ENCODE measurements at places on chromosomes 6 and 20. TPM values are rescaled to one million over a fixed set of nuclear protein-coding genes. Genes with fewer than 3 reads are reported as not detected.

DNA sequence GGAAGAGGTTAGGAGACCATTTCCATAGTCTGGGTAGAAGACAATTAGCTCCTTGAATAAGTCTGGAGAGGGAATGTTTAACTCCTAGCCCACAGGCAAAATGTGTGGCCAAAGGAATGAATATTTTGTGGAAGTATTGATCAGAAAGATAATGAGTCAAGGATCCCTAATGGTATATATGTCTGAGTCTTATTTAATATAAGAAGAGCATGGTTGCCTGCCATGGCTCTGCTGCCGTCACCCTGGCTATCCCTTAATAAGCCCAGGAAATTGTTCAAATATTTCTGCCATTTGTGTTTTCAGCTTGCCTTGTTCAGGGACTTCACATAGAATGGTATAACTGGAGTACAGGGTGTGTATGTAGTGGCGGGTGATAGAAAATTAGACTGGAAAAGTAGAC, 18.1 kb upstream of the CALHM6 start:
- DNase-seq: no peak

GRCh38 chr20:40933758-40934157, 94.9 kb upstream of the TOP1 start:
- no peak for DNase-seq

COL11A2 gene
- not detected for total RNA-seq

PRSS16 gene
- total RNA-seq: 4.1 TPM

MRPS18B gene
- 129 TPM for total RNA-seq

- no peak for DNase-seq
Observed at GRCh38 chr20:34637245-34638038, 39.5 kb downstream of the PIGU start.

DNA sequence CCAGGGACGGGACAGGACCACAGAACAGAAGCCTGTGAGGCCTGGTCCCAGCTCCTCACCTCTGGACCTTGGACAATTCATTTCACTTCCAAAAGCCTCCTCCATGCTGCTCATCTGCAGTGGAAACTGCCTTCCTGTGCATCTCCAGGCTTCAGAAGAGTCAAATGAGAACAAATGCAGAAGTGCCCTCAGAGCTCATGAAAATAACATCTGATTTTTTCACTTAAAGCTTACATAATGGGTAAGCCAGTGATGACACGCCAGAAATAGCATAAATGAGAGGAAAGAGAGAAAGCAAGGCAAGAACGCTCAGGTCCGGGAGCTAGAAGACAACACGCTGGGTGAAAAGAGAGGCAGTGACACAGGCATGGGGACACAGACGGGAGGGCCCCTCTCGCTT, 7.9 kb downstream of the CNKSR3 start:
- DNase-seq: no peak

Measured in NCI-H460 (cell line).